Activated naive CD4-positive, alpha-beta T cell treated with anti-CD3 and anti-CD28 coated beads, Interleukin-2, amount 50 U/mL, for 72 hours (primary cell): ENCODE measurements at places on chromosomes 2 and 18. TPM values are rescaled to one million over a fixed set of nuclear protein-coding genes. Genes with fewer than 3 reads are reported as not detected.

GRCh38 chr18:55781481-55781957 lies 193.5 kb upstream of the TCF4 start:
- no peak for DNase-seq

DNA sequence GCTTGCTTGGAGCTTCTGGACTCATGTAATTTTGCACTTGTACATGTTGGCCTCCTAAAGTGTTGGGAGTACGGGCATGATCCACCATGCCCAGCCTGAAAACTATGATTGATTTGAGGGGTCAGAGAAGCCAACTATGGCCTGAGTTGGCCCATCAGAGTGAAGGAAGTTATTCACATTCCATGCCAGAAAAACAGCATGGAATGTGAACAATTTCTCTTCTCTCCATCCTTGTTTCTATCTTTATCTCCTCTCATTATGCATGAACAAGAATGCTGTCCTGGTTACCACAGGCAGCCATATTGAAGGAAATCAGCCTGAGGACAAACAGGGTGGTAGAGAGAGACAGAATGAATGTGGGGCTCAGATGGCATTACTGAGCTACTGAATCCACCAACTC lies 3.5 kb upstream of the CD226 start:
- DNase-seq = no peak

- no peak for DNase-seq
These were observed 15.6 kb upstream of the MAP3K20 start for GRCh38 chr2:173059971-173060461.

DNA sequence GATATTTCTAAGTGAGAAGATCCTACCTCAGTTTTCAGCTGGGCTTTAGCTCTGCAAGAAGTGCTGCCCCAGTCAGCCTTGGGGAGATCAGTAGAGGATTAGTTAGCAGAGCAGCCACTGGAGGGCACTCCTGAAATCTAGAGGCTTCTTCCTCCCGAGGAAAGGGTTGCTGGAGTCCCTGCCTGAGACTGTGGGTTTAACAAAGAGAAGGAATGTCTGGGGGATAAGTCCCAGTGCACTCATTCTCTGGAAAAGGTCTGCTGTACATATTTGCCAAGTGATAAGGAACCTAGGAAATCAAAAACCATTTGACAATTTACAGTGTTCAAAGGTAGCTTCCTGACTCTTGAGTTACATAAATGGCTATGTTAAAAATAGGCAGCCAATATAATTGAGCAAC lies 207.2 kb downstream of the SLC8A1 start:
- DNase-seq = no peak

GRCh38 chr2:151361674-151362370 lies 4.4 kb downstream of the TNFAIP6 start:
- DNase-seq = no peak

DNA sequence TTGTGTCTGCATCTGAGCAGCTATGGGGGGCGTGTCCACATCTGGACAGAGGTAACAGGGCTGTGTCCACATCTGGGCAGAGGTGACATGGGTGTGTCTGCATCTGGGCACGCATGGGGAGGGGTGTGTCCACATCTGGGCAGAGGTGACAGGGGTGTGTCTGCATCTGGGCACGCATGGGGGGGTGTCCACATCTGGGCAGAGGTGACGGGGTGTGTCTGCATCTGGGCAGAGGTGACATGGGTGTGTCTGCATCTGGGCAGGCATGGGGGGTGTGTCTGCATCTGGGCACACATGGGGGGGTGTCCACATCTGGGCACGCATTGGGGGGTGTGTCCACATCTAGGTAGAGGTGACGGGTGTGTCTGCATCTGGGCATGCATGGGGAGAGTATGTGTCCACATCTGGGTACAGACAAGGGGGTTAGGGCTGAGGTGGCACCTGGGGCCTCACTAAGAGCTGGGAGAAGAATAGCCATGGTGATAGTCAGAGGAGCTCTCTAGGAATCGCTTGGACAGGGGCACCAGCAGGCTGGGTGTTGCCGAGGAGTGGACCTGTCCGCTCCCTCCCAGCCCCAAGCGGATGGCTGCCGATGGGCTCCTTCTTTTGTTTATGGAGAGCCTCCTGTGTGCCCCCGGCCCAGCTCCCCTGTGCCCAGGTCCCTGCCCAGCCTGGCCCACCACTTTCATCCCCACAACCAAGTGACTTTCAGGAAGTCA lies 177.8 kb downstream of the EIPR1 start:
- no peak for DNase-seq

DNA sequence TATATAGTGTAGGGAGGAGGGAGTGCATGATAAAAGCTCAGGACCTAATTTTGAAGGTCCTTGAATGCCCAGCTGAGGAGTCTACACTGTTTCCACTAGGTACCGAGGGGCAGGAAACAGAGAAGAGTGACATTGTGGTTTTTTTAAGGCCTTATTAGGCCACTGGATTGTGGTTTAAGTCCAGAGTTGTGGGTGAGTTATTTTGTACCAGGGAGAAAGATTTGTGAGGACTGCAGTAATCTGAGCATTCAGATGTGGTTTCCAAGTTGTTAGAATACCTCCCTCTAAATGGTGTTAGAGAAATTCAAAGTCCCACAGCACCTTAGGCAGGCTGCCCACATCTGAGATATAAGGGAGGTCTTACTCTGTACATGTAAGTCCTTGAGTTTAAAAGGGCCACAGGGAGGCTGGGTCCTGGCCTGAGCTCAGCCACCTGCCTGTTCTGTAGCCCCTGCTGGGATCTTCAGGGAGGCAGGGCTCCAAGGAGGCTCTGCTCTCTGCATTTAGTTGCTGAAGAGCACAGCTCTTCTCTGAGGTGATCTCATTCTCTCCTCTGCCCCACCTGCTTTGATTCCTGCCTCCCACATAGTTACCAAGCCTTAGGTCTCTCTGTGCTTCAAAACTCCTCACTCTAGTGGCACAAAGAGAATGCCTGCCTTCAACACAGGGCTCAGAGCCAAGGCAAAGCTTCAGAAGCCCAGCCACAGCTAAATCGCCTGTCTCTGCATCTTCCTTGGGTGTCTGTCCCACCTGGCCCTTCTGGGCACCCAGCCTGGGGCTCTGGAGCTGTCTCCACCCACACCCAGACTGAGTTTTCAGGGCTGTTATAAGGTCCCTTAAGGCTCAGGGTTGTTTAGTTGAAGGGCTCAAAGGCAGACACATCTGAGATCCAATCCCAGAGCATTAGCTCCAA lies 88.1 kb downstream of the VSNL1 start:
- DNase-seq = no peak

- DNase-seq = no peak
These were observed 35.0 kb upstream of the SOX11 start for GRCh38 chr2:5657231-5657630.

- no peak for DNase-seq
These were observed 470.8 kb upstream of the TNP1 start for GRCh38 chr2:217330647-217331046.

GRCh38 chr2:112831513-112831845 lies 5.1 kb downstream of the IL1B start:
- no peak for DNase-seq

DNA sequence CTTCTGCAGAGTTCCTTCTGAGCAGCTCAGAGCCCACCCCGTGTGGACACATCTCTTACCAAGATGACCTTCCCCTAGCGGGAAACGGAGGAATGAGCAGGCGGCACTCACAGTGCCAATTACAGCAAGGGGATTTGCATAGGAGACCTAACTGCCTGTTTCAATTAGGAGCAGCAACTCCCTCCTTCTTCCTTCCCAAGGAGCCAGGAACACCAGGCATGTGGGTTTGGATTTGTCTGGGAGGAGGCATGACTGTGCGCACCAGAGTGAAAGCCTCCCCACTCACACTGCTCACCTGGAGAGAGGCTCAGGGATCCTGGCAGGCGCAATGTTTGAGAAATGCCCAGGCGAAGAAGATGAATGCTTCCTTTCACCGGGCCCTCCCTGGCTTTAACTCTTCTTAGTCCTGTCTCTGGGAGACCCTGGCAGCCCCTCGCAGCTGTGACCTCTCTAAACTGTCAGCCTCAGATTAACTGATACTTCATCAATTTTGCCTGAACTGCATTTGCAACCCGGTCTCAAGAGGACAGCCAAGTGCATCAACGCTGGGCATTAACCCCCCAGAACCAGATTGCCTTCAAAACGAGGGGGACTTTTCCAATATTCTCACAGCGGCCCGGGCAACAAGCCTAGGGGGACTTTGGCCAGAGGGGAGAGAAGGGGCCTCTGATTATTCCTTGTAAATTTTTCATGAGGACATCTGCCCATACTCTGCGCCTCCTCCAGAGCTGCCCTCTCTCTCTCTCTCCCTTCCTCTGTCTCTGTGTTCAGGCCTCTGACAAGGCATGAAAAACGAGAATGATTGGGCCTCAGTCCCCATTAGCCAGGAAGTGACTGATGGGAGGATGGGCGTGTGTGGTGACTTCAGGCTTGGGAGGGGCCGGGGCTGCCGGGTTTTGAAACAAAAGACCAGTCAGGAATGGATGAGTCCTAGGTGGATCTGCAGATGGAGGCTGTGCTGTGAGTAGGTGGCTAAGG lies 93.8 kb downstream of the CMPK2 start:
- DNase-seq = no peak

DNA sequence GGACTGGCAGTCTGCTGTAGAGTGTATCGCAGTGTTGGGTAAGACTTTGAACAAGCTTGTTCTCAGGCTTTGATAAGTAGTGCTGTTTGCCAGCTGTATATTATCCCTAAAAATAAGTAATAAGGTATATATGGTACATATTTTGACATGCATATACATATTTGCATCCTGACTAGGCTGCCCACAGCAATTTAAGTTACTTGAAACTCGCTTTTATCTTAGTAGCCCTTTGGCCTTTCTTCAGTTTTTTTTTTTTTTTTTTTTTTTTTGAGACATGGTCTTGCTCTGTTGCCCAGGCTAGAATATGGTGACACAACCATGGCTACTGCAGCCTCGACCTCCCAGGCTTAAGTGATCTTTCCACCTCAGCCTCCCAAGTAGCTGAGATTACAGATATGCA lies 18.2 kb downstream of the MSH6 start:
- DNase-seq = no peak

GRCh38 chr2:134773335-134773734 lies 54.5 kb upstream of the TMEM163 start:
- DNase-seq = no peak

GRCh38 chr2:231190531-231191197 lies 7.8 kb upstream of the ARMC9 start:
- DNase-seq = no peak

- DNase-seq = no peak
These were observed 187.8 kb upstream of the FAM98A start for GRCh38 chr2:33786881-33787280.

- DNase-seq = no peak
These were observed 35.8 kb downstream of the MSH6 start for GRCh38 chr2:47818777-47819176.

DNA sequence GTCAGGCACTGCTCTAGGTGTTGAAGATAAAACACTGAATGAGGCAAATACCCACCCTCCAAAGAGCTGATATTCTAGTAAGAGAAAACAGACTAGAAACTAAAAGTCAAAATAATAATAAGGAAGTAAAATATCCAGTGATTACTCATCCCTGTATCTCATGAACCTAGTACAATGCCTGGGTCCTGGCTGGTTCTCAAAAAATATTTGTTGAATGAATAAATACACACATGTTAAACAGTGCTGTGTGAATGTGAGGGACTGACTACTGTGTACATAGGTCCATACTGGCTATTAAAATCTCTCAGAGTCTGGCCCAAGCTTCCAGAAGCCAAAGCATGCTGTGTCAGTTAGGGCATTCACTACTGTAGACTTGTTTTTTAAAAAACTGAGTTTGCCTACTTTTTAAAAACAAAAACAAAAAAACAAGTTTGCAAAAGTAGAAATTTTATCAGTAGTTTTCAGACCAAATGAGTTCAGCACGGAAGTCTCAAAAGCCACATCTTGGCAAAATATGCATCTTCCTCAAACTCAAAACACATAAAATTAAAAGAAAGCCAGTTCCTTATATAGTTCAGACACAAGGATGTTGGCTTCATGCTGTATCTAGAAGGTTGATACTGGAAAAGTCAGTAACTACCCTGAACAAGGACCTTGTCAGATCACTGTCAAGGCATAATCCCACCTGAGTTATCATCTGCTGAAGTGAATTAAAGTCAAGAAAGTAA lies 136.2 kb downstream of the THADA start:
- DNase-seq = no peak

DNA sequence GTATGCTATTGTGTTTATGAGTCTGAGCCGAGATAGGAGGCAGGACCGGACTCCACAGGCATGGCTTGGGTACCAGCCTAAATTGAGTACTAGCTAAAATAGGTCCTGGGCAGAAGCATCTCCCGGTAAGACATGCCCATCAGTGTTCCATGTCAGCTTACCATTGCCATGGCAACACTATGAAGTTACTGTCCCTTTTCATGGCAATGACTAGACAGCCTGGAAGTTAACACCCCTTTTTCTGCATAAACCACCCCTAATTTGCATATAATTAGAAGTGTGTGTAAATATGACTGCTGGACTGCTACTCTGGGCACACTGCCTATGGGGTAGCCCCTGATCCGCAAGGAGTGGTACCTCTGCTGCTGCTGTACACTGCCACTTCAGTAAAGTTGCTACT lies 1005.1 kb upstream of the FAM98A start:
- DNase-seq = no peak

GRCh38 chr2:179543361-179543901 lies 278.8 kb upstream of the SESTD1 start:
- no peak for DNase-seq

ARHGAP15 gene
- 103 TPM for total RNA-seq

AMMECR1L gene
- total RNA-seq = 15.3 TPM

CIDEA gene
- not detected for total RNA-seq

SIGLEC15 gene
- total RNA-seq = not detected

CHRND gene
- not detected for total RNA-seq

PLGLB1 gene
- 0.50 TPM for total RNA-seq

ATF2 gene
- total RNA-seq = 61.3 TPM

SATB2 gene
- not detected for total RNA-seq

UCN gene
- 1.6 TPM for total RNA-seq

CCT7 gene
- 417 TPM for total RNA-seq
